ENCODE measurements at places on chromosomes 6 and 20.

DNA sequence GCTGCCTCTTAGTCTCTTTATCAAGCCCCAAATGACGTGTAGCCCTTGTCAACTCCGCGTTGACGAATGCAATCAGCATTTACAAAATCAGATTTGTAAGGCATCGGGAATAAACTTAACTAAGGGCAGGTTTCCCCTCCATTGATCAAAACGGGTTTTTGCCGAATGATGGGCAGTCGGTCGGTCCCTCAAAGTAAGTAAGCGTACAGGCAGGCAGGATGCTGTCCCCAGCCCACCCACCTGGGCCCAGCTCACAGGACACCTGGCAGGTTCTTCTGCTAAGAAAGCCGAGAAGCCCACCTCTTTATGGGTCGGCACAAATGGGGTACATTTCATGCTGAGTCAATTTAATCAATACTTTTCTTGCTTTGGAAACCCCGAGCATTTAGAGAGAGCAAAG is 22.0 kb upstream of the MAFB start:
- no peak for DNase-seq

GRCh38 chr6:106122306-106122918 is 36.3 kb downstream of the PRDM1 start:
- DNase-seq, result no peak

- no peak for DNase-seq
Observed at GRCh38 chr6:166267526-166267925, 40.7 kb downstream of the PRR18 start.

DNA sequence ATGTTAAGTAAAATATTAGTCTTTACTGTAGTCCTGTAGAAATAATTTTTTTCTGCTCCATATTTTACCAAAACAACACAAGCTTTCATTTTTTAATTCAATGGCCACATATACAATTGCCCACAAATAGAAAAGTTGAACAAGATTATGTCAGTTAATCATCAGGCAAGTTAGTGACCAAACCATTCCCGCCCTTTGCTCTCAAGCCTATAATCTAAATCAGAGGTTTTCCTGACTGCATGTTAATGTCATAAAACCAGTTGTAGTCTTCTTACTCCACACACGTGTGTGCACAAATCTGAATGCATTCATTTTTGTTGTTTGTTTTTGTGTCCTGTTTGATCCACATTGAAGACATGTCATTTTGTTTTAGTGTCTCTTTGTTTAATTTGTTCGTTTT is 1357.7 kb upstream of the GJE1 start:
- DNase-seq, result no peak

- DNase-seq, result no peak
Observed at GRCh38 chr20:3705970-3706739, 6.2 kb downstream of the SIGLEC1 start.

Data from CD4-positive, alpha-beta T cell treated with Interleukin-6 for 4 hours (primary cell).